ENCODE measurements at places on chromosomes 6 and 20. TPM values are rescaled to one million over a fixed set of nuclear protein-coding genes. Genes with fewer than 3 reads are reported as not detected.

GRCh38 chr6:33290459-33290858 is 1.1 kb downstream of the PFDN6 start:
- no peak for DNase-seq

- no peak for DNase-seq
These were observed 15.9 kb upstream of the PTGIS start for GRCh38 chr20:49583669-49584417.

DNA sequence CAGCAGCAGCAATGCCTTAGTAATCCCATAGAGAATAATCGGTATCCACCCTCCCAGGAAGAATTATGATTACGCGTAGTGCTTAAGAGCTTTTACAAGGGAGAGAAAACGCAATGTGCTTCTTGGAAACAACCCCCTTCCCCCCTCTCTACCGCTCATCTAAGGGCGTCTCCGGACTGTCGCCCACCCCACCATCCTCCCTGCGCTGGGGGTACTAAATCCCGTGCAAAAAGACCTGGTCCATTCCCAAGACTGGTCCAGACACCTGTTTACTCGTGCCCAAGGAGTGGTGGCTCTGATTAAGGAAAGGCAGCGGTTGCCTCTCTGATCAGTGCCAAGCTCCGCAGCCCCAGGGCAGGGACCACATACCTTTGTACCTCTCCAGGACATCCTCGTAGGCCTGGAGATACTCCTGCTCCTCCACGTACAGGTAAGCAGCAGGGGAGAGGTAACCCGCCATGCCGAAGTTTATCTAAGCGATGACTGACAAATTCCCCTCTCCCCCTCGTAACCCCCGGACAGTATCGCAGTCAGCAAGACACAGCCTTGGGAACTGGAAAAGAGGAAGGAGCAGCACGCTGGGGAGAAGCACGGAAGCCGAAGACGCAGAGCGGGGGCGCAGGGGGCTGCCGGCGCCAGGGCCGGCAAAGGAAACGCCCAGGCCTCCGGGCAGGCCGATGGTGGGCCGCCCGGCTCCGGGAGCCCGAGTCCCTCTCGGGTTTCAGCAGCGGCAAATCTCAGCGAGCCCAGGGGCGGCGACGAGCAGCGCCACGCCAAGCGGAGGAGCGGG is 112.0 kb upstream of the BEND6 start:
- peak; percentile 34 for DNase-seq

DNA sequence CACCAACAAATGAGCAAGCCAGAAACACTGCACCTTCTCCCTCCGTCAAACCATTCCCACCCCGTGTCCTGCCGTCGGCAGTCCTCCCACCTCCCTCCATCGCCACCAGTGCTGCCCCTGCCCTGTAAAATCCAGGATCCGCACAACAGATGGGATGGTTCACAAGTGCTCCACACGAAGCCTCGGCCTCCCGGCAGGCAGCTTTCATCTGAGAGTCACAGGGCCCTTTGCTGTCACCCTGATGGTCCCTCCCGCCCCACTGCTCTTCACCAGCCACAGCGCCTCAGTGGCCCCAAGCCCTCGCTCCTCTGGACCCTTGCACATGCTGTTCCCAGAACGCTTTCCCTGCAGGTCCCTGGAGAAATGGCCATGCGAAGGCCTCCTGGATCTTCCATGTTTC is 12.1 kb downstream of the SLC4A11 start:
- DNase-seq, result no peak

- DNase-seq, result no peak
These were observed 65.3 kb upstream of the SMIM8 start for GRCh38 chr6:87257046-87257445.

DNA sequence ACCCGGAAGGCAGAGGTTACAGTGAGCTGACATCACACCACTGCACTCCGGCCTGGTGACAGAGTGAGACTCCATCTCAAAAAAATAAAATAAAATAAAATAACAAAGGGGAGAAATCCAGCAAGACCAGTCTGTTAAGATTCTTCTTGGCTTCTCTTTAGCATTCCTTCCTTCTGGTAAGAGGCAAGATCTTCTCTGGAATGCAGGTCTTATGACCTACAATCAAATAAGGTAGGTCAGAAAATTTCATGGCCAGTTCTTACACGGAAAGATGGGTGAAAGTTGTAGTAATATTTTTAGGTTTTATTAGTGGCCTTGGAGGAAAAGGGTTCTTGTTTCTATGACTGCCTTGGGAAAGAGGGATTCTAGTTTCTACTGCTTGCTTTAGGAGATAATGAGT is 180.9 kb downstream of the FUT9 start:
- no peak for DNase-seq

GRCh38 chr6:7267466-7268091 is 45.4 kb downstream of the SSR1 start:
- no peak for DNase-seq

- no peak for DNase-seq
These were observed 52.8 kb upstream of the UTRN start for GRCh38 chr6:144232176-144232831.

- DNase-seq, result no peak
These were observed 15.2 kb upstream of the CST9L start for GRCh38 chr20:23583526-23583925.

DNA sequence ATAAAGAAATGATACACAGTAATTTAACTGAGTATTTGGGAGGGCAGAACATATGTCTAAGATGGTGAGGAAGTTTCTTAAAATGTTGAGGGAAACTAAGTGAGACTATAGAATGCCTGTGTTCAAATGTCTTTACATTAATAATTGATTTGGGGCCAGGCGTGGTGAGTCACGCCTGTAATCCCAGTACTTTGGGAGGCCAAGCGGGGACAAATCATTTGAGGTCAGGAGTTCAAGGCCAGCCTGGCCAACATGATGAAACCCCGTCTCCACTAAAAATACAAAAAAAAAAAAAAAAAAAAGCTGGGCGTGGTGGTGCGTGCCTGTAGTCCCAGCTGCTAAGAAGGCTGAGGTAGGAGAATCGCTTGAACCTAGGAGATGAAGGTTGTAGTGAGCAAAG is 66.7 kb downstream of the THEMIS start:
- no peak for DNase-seq

- no peak for DNase-seq
These were observed 11.2 kb downstream of the FOXP4 start for GRCh38 chr6:41557335-41557734.

- DNase-seq, result peak; percentile 72
These were observed 603.2 kb downstream of the RNF144B start for GRCh38 chr6:18990059-18990978.

GRCh38 chr20:38242848-38243708 is 17.5 kb downstream of the KIAA1755 start:
- no peak for DNase-seq

GRCh38 chr20:47576516-47577033 is 74.9 kb downstream of the NCOA3 start:
- peak; percentile 89 for DNase-seq

GRCh38 chr6:14209000-14209399 is 91.4 kb downstream of the CD83 start:
- DNase-seq, result peak; percentile 22

GRCh38 chr20:54345821-54346220 is 129.6 kb upstream of the DOK5 start:
- DNase-seq, result no peak

DNA sequence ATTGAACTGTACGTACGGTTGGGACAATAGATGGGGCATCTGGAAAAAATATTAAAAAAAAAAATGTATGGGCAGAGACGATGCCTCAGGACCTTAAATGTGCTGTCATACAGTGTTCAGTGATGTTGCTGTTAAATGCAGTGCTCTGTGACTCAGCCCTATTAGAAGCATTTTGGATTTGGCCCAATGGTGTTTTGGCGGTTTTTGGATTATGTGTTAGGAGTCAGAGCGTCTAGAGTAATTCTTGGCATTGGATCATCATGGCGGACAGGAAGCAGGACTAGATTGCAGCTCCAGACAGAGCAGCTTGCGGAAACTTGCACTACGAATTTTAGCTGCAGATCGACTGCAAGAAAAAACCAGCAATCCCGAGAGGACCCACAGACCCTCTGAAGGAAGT is 280.0 kb downstream of the SOX4 start:
- DNase-seq, result no peak

- DNase-seq, result no peak
These were observed 195.7 kb upstream of the CITED2 start for GRCh38 chr6:139570166-139570565.

GRCh38 chr20:2458919-2459499 is 11.6 kb downstream of the SNRPB start:
- no peak for DNase-seq

DNA sequence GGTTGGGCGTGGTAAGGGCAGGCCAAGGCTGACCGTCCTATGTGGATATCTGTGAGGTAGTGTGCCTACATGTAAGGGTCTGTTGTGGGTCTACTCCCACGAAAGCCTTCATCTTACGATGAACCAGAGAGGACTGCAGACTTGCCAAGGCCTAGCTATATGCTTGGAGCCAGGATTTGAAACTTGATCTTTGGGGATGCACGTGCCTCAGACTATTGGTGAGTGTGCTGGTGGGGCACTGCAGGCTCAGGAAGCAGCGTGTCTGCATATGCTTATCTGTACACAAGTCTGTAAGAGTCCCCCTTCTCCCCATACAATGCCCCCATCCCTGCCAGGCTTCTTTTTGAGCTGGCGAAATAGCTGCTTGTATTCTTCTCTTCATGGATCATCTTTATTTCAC is 17.9 kb downstream of the PLCG1 start:
- no peak for DNase-seq

- no peak for DNase-seq
These were observed 101.9 kb downstream of the VEGFA start for GRCh38 chr6:43871933-43872332.

GPX5 gene
- polyA plus RNA-seq, result not detected

FOXS1 gene
- 5.2 TPM for polyA plus RNA-seq

OPN5 gene
- polyA plus RNA-seq, result 1.1 TPM

CAGE1 gene
- not detected for polyA plus RNA-seq

TSPO2 gene
- 0.86 TPM for polyA plus RNA-seq

PRSS16 gene
- 0.67 TPM for polyA plus RNA-seq

SLC22A3 gene
- polyA plus RNA-seq, result 7.5 TPM

GMPR gene
- polyA plus RNA-seq, result 12.4 TPM

ADNP gene
- 155 TPM for polyA plus RNA-seq

TMEM170B gene
- 9.8 TPM for polyA plus RNA-seq

COL9A3 gene
- polyA plus RNA-seq, result 20.8 TPM

PRR18 gene
- polyA plus RNA-seq, result 0.22 TPM

All from renal cortex interstitium (tissue), 15 donors.